NAMALWA (cell line): ENCODE measurements at places on chromosomes 12 and 14.

DNA sequence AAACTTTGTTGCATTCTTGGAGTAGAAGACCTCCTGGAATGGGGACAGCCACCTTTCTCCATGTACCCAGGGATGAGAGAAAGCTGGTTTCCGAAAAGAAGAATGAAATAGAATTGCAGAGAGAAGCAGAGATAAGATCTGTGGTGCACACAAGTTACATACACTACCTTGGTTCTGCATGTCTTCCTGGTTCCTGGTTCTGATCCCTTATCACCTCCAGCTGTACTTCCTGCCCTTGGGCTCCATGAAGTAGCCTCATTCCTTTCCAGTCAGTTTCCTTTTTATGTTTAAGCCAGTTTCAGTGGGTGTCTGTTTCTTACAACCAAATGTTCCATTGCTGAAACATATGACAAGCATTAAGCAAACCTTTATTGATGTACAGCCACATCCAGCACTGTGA lies 69.3 kb downstream of the FBXW8 start:
- DNase-seq = no peak

- peak; percentile 1 for DNase-seq
Observed at GRCh38 chr14:47442211-47442610, 233.2 kb downstream of the MDGA2 start.

- DNase-seq = no peak
Observed at GRCh38 chr14:57748279-57748678, 117.6 kb downstream of the SLC35F4 start.

DNA sequence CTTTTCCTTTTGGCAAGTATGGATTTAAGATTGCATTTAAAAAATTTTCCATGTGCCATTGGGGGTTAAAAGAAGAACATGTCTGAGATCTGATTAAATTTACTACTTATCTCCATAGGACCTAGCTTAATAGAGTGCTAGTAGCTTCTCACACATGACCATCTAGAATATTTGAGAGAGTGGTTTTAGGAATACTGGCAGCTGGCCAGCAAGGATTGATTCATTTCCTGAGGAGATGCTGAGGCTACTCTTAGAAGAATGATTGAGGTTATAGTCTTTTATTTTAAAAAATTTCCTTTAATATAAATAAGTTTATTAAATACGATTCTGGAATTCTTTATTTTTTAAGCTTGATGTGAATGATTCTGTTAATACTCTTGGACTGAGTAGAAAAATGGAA lies 56.2 kb downstream of the MIPOL1 start:
- no peak for DNase-seq

- DNase-seq = no peak
Observed at GRCh38 chr14:68177728-68178127, 358.1 kb downstream of the RAD51B start.

DNA sequence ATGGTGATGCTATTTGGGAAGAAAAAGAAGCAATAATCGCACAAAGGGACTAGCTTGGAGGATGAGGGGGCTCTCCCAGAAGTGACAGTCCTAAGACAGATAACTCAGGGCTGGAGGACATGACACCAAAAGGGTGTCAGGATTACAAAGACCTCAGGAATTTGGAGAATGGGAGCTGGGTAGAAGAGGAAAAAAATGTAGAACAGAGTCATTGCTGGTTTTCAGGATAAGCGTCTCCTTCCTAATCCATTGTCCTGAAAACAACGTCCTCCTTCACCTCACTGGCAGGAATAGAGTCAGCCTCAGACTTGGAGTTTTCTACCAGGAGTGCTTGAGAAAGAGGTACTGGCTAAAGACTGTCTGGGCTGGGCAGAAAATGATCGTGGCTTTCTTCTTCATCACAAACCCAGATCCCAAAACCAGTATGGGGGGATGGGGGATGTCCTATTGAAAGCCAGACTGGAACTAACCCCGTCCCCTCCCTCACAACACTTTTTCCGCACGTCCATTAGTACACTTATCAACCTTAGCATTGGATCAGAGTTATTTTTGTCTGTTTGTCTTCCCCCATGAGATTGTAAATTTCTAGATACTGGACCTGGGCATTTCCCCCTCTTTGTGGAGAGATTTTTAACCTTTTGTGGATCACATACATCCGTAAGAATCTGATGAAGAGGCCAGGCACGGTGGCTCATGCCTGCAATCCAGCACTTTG lies 14.3 kb downstream of the B4GALNT3 start:
- no peak for DNase-seq

DNA sequence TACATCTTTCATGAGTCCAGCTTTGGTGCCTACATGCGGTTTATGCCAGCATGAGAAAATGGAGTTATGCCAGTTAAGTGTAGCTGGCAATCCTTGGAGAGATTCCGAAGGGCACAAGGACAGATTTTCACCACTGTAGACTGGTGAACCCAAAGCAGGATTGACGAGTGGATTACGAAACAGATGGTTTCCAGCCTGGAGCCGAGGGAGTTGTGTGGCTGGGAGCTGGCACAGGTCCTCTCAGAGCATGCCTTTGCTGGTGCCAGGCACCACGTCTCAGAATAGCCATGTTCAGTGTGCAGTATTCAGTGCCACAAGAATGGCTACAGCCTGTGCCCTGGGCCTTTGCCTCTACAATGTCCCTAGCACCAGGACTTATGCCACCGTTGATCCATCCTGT lies 13.2 kb downstream of the KCNH3 start:
- no peak for DNase-seq

GRCh38 chr14:50225067-50225973 lies 6.1 kb downstream of the SOS2 start:
- no peak for DNase-seq

DNA sequence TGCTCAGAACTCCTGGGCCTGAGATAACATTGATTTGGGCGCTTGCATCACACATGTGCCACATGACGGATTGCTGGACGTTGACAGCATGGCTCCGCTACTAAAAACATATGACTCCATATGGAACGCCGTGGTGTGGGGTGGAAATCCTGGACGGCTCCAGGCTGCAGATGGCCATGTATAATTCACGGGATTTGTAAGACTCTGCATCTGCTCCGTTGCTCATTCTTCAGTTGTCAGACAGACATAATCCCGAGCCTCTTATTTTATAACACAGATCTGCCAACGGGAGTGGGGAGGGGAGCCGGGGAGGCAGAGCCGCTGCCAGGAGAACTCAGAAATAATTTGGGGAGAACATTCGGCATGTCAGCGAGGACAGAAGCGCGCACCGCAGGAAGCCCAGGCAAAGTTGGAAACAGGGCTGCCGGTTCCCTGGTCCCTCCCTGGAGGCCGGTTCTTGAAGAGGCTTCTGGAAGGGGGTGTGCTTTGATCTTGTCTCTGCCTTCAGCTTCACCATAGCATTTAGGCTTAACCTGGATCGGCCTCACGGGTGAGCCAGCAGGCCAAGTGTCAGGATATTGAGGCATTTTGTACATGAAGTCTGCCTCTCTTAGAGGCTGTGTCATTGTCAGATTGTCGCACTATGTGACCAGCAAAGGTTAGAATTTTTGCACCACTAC lies 45.8 kb upstream of the MYL2 start:
- DNase-seq = no peak

- no peak for DNase-seq
Observed at GRCh38 chr14:37145395-37145794, 27.0 kb downstream of the SLC25A21 start.

DNA sequence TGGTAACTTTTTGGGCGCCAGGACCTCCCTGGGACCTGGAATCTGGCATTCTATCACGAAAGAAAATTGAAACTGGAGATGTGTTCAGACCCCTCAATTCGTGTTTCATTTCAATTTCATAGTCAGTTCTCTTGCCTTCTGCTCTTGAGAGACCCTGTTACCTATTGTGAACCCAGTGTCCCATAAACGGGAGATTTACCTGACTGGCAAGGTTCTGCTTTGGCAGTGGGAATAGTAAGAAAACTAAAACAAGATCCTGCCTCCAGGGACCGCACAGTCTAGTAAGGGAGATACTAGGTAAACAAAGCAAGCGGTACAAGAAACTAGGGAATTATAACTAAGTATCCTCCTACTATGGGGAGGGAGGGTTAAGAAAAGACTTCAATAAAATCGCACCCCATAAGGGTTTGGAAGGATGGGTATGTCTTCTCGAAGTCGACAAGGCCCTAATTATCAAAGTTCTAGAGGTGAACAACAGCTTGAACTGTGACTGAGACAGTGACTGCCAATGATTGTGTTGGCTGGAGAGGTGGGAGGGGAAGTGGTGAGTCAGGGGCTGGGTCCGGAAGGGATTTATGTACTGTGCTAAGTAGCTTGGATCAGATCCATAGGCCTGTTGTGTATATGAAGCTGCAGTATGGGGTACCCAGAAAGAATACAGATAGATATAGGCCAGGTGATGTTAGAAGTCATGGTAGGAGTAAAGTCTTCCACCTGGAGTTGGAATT lies 754 bp downstream of the ACSS3 start:
- no peak for DNase-seq

DNA sequence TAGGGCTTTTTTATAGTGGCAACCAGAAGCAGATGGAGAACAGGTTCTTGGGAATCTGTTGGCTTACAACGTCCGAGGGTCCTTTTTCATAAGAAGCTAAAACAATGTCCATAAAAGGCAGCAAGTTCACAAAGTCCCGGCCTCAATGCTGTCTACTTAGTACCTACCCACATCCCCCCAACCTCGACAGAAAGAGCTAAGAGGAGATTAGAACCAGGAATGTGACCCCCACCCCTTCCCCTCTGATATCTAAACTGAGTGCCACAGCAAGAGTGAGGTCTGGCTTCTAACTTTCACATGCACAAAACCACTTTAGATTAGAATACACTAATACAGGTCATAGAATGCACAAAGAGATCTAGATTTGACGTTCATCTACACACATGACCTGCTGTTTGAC lies 4.5 kb downstream of the DPF3 start:
- DNase-seq = no peak

DNA sequence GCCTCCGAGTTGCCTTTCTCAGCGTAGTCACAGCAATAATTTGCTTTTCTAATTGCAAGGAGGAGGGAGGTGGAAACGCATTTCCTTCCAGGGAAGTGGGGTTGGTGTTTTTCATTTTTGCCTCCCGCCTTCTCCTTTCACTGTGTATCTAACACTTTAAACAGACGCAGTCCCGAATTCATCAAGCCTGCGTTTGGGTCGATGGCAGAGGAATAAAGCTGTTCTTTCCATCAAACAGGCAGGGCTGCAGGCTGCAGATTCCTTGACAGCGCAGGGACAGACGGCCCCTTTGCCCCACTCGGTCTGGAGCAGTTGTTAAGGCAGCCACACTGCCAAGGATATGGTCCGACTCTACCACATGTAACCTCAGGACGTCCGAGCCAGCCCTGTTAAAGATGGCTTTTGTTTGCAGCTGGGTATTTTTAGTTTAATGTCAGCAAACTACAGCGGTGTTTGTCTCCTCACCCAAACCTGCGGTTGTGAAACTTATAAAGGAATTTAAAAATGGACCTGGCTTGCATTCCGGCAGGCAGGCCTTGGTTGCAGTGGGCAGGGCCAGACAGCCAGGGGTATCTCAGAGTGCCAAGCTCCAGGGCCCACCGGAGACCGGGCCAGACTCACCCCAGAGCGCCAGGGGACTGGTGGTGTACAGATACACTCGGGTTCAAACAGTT lies 2.1 kb downstream of the CHST11 start:
- no peak for DNase-seq

DNA sequence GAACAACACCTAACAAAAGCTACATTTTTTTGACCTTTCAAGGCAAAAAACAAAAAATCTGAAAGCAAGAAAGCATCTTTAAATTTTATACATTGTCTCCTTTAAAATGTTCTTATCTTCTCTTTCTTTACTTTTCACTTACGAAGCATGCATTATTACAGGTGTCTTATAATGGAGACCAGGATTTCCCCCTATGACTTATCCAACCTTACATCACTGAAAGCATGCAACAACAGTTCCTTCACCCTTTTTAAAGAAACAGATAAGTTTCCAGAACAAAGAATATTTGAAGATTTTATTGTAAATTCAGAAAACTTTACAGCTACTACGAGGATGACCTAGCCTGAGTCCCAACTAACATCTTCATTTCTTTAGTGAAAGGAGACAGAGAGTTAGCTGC lies 277.2 kb downstream of the AKAP6 start:
- DNase-seq = no peak

- peak; percentile 71 for DNase-seq
Observed at GRCh38 chr14:81211844-81212243, 8.9 kb downstream of the GTF2A1 start.

DNA sequence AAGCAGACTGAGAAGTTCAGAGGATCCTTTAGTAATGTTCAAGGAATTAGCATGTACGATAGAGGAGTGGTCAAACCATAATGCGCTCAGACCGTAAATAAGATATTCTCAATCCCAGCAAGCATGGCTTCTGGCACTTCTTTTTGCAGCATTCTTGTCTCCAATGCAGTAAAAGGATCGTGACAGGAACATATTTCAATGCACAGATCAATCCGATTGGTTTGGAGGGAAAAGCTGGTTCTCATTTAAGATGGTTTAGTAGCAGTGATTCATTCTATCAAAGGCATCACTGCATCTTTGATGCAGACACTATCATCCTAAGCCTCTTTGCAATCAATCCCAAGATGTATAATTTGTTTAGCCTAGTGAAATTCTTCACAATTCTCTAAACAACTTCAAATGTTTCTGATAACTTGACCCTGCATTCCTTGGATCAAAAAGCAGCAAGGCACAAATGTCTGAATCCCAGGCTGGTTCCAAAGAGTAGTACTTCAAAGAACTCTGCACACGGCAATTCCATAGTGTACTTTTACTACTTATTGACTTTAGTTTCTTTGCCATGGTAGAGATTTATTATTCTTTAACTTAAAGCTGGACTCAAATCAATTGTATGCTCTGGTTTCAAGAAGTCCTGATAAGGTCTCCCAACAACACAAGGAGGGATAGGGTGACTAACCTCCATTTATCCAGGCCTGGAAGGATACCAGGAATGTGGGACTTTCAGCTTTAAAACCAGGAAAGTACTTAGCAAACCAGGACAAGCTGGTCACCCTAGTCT lies 96.8 kb upstream of the MDM1 start:
- no peak for DNase-seq

DNA sequence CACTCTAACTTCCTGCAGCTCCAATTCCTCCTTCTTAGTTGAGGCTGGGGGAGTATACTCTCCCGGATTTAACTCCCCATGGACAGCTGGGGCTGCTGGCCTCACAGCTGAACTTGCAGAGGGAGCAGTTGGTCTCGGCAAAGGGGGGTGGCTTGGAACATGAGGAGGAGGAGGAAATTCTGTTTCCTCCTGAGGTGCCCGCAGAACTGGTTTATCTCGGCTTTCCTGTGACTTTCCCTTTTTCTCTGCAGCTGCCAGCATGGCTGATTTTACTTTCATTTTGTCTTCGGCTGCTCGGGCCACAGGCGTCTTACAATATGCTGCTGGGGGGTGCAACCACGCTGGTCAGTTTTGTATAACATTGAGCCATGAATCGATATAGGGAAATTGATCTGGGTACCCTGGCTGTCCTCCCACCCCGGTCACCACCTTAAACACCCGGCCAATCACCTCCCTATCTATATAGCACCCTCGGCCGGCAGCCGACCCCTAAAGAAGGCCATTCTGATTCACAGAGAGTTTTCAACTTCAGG lies 1317.6 kb downstream of the TMEM121 start:
- DNase-seq = peak; percentile 64

DNA sequence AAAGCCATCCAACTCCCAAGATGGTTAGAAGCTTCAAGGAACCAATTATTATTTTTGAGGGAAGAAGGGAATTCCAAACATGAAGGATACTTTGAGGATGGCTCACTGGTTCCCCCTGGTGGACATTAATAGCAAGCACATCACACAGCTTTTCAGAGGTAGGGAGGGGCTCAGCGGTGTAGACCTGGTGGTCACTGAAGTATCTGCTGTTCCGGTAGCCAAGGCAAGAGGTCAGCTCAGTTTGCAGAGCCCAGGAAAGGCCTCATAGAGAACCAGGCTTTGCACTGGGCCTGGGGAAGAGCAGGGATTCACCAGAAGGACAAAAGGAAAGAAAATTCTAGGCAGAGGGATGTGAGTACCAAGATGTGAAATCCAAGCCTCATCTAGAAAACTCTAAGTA lies 118.7 kb downstream of the KSR2 start:
- peak; percentile 53 for DNase-seq
